Activated CD4-positive, alpha-beta T cell treated with anti-CD3 and anti-CD28 coated beads, Interleukin-2, amount 10 ng/mL, durations not matched to agents 7 days and 5 days (primary cell): ENCODE measurements at places on chromosomes 5 and 9.

DNA sequence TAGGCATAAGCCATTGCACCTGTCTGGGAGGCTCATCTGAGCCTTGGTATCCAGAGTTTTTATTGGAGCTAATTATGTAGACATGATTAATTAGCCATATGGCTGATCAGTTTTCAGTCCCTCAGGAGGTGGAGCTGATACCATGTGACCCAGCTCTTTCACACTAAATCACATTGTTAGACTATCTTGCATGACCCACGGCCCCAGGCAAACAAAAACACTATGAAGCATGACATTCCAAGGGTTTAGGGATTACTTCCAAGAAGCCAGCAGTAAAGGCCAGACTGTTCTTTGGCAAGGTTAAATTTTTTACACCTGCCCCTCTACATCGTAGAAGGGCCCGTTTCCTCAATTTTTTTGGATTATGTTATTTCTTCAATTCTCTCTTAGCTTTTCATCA lies 5.0 kb upstream of the C5orf24 start:
- no peak for DNase-seq

DNA sequence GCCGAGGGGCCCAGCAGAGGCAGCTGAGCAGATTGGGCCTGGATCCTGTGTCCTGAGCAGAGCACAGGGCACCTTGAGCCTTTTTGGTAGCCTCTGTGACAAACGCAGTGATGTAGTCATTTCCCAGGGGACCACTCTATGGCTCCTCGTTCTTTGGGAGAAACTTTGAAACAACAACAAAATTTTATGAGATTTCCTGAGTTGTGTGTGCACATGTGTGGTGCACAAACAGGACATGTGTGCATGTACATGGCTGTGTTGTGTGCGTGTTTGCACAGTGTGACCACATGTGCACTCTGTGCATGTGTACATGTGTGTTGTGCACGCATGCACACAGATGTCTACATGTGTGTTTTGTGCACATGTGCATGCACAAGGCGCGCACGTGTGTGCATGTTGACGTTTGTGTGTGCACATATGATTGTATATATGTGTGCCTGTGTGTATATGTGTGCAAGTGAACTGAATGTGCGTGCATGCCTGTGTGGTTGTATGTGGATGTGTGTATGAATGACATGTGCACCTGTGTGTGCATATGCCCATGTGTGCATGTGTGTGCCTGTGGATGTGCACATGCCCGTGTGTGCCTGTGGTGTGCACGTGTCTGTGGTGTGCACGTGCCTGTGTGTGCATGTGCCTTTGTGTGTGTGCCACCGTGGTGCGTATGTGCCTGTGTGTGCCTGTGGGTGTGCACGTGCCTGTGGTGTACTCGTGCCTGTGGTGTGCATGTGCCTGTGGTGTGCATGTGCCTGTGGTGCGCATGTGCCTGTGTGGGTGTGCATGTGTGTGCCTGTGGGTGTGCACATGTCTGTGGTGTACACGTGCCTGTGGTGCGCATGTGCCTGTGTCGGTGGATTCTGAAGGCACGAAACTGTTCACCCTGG lies 221.6 kb downstream of the CACNA1B start:
- DNase-seq = no peak

DNA sequence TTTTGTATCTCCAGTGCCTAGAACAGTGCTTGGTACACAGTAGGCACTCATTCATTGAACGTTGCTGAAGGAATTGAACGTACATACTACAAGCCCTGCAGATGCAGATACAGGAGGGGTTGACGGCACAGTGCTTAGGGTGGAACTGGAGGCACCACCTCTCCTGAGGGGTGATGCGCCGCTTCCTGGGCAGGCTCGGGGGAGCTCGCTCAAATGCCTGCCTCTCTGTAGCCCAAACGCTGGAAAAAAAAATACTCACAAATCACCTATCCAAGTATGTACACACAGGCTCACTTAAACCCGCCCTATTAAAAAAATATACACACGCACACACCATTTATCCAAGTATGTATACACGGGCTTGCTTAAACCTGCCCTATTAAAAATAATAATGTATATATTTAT lies 536 bp upstream of the COMMD10 start:
- peak; percentile 41 for DNase-seq

GRCh38 chr9:29039258-29039657 lies 1466.0 kb upstream of the C9orf72 start:
- no peak for DNase-seq

DNA sequence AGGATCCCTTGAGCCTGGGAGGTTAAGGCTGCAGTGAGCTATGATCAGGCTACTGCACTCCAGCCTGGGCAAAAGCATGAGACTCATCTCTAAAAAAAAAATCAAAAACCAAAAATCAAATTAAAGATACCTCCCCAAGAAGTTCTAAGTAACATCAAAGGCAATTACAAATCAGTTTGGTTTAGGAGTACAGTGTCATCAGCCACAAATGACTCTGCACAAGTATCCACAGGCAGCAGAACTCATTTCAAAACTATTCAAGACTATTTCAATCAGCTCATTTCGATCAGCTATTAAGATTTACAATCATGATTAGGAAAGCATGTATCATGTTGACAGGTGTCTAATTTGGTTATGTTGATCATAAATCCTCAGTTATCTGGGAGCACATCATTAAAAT lies 19.1 kb downstream of the TRMO start:
- no peak for DNase-seq

GRCh38 chr5:157778121-157778805 lies 34.8 kb downstream of the LSM11 start:
- DNase-seq = no peak

DNA sequence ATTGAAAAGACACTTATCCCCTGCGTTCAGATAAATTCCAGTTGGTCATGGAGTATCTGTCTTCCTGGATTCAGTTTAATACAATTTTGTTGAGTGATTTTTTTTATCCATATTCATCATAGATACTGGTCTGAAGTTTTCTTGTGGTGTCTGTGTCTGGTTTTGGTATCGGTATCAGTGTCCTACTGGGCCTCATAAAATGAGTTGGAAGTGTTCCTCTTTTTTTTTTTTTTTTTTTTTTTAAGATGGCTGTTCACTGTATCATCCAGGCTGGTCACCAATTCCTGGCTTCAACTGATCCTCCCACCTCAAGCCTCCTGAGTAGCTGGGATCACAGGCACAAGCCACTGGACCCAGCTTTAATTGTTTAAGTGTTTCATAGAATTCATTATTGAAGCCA lies 2.9 kb upstream of the CAMSAP1 start:
- no peak for DNase-seq

GRCh38 chr5:90226433-90227099 lies 183.0 kb downstream of the CETN3 start:
- no peak for DNase-seq

DNA sequence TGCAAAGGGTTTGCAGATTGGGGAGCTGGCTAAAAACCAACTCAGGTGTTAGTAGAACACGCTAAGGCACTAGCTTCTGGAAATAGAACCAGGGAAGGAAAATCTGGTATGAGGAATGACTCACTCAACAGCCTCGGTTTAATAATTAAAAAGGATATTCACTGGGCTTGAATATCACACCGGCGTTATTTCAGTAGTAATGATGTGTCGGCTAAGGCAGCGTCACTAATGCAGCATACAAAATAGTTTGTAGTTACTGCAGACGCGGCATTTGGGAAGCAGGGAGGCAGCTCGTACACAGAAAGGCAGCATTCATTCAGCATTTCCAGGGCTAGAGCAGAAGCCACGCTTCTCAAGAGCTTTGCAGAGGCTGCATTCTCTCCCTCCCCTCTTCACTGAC lies 1.7 kb downstream of the ADRA1B start:
- no peak for DNase-seq

DNA sequence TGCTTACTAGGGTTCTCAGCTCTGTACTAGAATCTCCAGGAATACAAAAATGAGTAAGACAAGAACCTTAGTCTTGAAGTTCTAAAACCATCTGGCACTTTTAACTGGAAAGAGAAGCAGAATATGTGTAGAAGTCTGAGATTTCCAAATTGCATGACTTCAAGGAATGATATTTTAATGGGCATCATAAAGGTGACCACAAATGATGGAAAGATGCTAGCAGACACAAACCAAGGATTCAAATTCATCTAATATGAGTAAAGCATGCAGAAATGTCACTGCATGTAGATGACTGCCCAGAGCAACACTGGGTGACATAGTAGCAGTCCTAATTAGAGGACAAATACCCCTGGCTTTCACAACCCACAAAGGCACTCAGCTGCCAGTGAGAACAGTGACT lies 117.2 kb downstream of the RPS23 start:
- DNase-seq = no peak

GRCh38 chr9:95317119-95317892 lies at the start of gene FANCC:
FANCC (minus strand) TSS chr9:95317709; CDS start chr9:95249291, 68,418 bp downstream.
- DNase-seq = peak; percentile 85

DNA sequence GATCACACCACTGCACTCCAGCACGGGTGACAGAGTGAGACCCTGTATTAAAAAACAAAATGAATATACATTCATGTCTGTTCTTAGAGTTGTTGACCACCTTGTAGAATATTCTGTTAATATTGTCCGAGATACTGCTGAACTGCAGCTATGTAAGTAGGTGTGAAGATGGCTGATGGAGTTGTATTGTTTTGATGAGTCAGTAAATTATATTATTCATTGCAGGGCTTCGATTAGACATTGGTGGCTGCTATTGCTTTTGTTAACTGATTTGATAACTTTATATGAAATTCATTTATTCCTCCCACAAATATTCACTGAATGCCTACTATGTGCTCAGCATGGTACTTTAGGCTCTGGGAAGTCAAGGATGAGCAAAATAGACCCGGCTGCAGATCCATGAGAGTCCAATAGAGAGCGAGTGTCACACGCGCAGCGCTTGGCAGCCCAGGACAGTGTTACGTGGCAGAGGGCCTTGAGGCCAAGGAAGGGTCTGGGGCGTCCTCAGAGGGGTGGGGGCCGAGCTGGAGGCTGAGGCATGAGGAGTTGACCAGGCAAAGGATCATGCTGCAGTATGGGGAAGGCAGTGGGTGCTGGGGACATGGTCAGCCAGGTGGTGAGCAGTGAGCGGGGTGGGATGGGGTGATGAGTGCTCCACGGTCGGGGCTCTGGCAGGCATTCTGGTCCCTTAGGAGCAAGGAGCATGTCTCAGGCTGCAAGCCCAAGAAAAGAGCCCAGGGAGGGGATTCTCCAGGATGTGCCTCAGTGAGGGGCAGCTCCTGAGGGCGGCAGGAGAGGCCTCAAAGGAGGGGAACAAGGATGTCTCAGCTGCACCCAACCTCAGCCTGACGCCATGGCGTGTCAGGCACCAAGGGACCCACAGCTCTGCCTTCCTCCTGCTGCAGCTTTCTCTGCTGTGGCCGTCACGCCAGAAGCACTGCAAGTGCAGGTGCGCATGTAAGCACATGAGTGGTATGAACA lies 243.5 kb downstream of the GADD45G start:
- no peak for DNase-seq

- no peak for DNase-seq
Observed at GRCh38 chr9:38060681-38061080, 8.3 kb downstream of the SHB start.

GRCh38 chr5:2886531-2886930 lies 135.1 kb upstream of the IRX2 start:
- DNase-seq = no peak

- DNase-seq = no peak
Observed at GRCh38 chr5:33477816-33478215, 37.1 kb downstream of the TARS1 start.

DNA sequence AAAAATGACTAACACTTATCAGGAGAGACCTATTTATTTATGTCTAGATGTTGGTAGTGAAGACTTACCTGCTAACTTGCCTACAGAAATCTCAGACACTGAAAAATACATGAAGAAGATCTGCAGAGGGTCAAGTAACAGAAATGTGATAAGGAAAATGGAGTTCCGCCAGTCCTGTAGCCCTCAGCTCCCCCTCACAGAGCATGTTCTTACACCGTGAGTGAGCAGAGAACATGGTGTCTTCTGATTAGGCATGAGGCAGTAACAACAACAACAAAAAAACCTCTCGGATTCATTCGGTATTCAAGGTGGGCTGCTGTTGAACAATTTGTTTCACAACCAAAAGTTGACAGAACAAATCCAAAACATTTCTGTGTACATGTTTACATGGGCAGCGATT lies 162.0 kb upstream of the SNX2 start:
- no peak for DNase-seq

DNA sequence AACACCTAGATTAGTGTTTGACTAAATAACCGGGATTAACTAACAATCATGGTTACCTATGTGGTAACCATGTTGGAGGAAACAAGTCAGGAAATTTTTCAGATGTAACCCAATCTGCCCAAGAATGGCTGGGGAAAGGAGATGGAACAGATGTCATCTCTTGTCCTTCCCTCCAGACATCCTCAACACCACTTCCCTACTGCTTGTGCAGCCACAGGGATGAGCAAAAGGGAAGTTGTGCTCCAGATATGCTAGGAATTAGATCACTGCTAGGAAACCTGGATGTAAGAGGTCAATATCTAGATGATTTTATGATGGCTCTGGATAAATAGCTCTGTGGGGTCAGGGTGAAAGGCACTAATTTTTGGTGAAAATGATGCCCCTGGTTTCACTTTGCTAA lies 61.3 kb upstream of the ELL2 start:
- no peak for DNase-seq

DNA sequence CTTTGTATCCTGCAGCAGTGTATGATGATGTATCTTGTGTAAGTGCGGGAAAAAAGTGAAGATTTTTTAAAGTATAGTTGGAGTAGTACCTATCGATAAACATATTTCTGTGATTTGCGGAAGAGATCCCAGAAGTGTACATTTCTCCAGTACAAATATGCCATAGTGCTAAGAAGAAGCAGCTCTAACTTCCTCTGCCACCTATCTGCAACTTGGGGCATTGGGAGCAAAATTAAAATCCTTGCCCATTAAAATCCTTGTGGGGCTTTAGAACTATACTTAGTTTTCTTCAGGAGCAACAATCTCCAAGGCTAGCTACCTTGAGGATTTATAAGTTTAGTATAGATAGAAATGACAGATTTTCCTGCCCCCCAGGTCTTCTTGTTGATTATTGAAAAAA lies 123.7 kb downstream of the VCAN start:
- no peak for DNase-seq

DNA sequence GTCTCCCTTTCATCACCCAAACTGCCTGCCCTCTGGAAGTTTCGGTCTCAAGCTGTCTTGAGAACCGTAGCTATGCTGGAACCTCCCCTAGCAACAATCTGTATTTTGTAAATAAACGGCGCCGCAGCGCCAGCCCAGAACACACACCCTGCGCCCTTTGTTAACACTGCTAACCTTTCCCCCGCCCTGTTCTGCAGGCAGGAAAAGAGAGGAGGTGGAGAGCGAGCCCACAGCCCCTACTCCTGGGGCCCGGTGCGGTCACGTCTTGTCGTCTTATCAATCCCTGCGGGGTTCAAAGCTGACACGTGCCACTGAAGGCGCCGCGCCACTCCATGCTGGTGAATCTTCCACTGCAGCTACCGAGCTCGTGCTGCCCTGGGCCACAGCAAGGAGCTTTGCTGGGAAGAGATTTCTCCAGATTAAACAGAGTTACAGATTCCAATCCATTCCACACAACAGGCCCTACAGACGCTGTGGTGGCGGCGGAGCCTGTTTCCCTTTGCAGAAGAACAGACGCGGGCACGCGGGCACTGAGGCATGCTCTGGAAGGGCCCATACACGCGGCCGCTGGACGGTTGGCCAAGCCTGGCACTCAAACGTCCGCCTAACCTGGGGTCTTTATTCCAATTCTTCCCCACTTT lies 25.3 kb downstream of the ZDHHC11B start:
- peak; percentile 50 for DNase-seq
